NCI-H187 (cell line): ENCODE measurements at places on chromosomes 6 and 20.

GRCh38 chr6:154593122-154593521, 82.6 kb upstream of the CNKSR3 start:
- DNase-seq: peak; percentile 88

- DNase-seq: no peak
Measured at GRCh38 chr6:24990236-24990845, 54.6 kb upstream of the RIPOR2 start.

DNA sequence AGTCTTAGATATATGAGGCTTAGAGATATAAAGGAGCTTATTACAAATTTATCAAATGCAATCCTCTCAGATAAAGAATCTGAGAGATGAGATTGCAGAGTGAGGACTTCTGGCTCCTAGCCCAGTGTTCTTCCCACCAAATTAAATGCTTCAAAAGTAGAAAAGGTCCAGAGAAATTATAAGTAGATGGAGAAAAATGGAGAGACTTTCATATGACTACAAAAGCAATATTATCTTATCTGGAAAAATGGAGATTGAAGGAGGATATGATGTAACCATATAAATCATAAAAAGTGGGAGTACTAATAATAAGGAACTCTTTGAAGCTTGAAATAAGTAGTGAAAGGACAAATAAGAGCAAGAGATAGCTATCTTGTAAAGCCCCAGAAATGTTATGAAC, 2.8 kb downstream of the KCTD20 start:
- no peak for DNase-seq

- DNase-seq: no peak
Measured at GRCh38 chr20:45510242-45510862, 5.1 kb downstream of the SPINT3 start.

- DNase-seq: no peak
Measured at GRCh38 chr6:101486124-101486523, 92.6 kb downstream of the GRIK2 start.

GRCh38 chr6:31627690-31628287, 7.3 kb downstream of the PRRC2A start:
- DNase-seq: no peak
